ENCODE measurements at places on chromosomes 7 and 10.

GRCh38 chr7:48621076-48621475, 303.3 kb upstream of the CDC14C start:
- no peak for DNase-seq

- no peak for DNase-seq
Observed at GRCh38 chr7:22256541-22257096, 100.3 kb downstream of the RAPGEF5 start.

GRCh38 chr10:29691564-29692072, 56.8 kb upstream of the SVIL start:
- no peak for DNase-seq

DNA sequence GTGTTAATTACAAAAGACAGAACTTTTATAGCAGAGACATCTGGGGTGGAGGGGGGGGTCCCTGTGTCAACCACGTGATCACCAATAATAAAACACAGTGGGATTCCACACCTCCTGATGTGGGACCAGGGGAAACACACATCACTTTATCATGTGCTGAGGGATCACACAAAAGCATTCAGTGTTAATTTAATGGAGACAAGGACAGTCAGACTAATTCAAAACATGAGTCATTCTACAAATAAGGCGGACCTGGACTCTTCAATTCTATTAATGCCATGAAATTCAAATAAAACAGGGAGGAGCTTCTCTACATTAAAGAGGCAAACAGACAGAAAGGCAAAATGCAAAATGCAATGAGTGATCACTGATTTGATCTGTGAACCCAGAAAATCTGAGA, 67.3 kb upstream of the PFKP start:
- DNase-seq = no peak

DNA sequence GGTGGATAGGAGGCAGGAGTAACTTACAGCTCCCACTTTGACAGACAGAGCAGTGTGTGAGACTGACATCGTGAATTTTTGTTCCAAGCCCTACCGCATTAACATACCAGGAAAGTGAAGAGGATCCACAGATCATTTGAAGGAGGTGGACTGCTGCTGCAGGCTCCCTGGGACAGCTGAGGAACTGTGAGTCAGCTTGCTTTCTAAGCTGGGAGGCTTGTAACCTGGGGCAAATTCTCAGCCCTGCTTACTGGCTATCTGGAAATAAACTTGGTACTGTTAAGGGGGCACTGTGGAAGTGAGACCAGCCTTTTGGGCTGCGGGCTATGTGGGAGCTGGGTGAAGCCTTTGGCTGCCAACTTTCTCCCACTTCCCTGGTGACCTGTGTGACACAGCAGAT, 1202.5 kb downstream of the DNAJB9 start:
- no peak for DNase-seq

- DNase-seq = no peak
Observed at GRCh38 chr10:117439243-117439912, 64.1 kb upstream of the PDZD8 start.

All from stimulated activated CD8-positive, alpha-beta memory T cell treated with anti-CD3 and anti-CD28 coated beads, Interleukin-4, amount 100 ng/mL, for 1 hour (primary cell).